ENCODE measurements at places on chromosomes 16 and 17.

- peaks cover 6% of the 10 kb centered on the region for H3K4me1 ChIP-seq
- no peaks in the 10 kb centered on the region for H3K36me3 ChIP-seq
- H3K27ac ChIP-seq: no peak overlapping the region
- H3K27me3 ChIP-seq: peaks cover 4% of the 10 kb centered on the region
- DNase-seq: no peak
These were observed 308.3 kb downstream of the SOX9 start for GRCh38 chr17:72429066-72429638.

- H3K36me3 ChIP-seq: no peaks in the 10 kb centered on the region
- peaks cover 18% of the 10 kb centered on the region for H3K4me1 ChIP-seq
- no peak overlapping the region for H3K27ac ChIP-seq
- H3K27me3 ChIP-seq: peaks cover 35% of the 10 kb centered on the region
These were observed 3.2 kb downstream of the UTS2R start for GRCh38 chr17:82374626-82375331.

DNA sequence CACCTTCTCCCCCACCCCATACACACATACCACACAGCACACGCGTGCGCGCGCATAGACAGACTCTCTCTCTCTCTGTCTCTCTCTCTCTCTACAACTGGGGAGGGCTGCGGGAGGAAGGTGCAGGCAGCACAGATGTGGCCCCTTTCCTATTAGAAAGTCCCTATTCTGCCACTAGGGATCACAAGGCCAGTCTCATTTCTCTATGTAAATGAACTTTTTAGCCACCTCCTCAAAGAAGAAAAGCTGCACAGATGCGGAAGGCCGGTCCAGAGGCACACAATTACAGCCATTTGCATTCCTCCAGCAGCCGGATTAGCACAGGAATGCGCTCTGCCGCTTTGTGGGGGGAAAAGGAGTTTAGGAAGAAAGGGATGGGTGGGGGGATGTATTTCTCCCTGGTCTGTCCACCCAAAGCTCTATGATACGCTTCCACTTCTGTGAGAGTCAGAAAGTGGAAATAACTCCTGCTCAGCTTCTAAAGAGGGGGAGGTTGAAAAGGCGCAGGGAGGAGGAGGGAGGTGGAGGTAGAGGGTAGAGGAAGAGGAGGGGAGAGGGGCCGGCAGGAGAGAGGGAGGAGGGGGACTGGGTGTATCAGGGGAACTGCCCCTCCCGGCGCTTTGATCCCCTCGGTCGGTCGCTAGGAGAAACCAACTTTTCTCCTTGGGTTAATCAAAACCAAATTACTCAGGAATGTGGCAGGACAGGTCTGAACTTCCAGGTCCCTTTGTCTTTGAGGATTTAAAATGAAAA is 11.7 kb downstream of the ZFHX3 start:
- DNase-seq: no peak
- no peaks in the 10 kb centered on the region for H3K36me3 ChIP-seq
- peaks cover 3% of the 10 kb centered on the region for H3K4me1 ChIP-seq
- H3K4me3 ChIP-seq: no peak overlapping the region
- H3K27me3 ChIP-seq: peaks cover 19% of the 10 kb centered on the region

GRCh38 chr17:77422748-77423113 is 282.0 kb downstream of the SEC14L1 start:
- H3K4me3 ChIP-seq: no peak overlapping the region
- H3K27ac ChIP-seq: peak overlapping the region; percentile 15
- DNase-seq: no peak
